ENCODE measurements at places on chromosomes 1 and 21.

GRCh38 chr1:231214918-231215680 lies 25.9 kb upstream of the GNPAT start:
- DNase-seq = no peak

- DNase-seq = no peak
Measured at GRCh38 chr1:56795870-56796269, 23.3 kb downstream of the FYB2 start.

DNA sequence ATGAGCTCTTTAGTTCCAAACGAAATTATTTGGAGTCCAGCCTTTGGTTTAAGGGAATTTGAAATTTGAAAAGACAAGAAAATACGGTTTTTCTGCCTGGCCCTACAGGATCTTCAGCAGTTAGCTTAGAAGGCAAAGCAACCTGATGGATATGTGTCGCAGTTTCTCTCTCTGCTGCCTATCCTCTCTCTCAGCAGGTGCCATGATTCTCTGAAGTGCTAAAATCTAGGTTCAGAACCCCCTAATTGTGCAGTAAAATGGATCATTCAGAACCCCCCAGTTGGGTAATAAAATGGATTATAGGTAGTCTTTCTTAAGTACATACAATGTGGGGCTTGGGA lies 446 bp upstream of the DEPDC1 start:
- DNase-seq = no peak

- DNase-seq = peak; percentile 28
Measured at GRCh38 chr1:193479187-193479586, 292.8 kb upstream of the B3GALT2 start.

- DNase-seq = no peak
Measured at GRCh38 chr1:111369177-111369576, 58.4 kb downstream of the OVGP1 start.

GRCh38 chr1:22651941-22652856 lies 837 bp upstream of the C1QB start:
- DNase-seq = no peak

GRCh38 chr1:162056043-162056442 lies 13.4 kb upstream of the NOS1AP start:
- no peak for DNase-seq

- no peak for DNase-seq
Measured at GRCh38 chr1:90561911-90562310, 155.2 kb downstream of the BARHL2 start.

DNA sequence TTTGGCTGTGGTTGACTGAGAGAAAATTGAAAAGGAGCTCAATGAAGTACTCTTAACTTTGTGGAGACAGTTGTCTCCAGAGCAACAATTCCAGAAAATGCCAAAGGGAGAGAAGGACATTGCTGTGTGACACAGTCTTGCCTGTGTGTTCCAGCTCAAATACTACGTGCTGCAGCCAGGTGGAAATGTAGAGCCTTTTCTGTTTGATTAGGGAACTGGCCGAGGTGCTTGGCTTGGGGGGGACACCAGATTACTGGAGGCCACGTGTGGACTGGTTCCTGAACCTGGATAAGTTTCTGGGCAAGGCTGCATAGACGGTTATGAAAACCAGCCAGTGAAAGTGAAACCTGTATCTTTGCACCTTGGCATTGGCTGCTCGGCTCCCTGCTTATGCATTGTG lies 217.9 kb downstream of the CTH start:
- DNase-seq = no peak

DNA sequence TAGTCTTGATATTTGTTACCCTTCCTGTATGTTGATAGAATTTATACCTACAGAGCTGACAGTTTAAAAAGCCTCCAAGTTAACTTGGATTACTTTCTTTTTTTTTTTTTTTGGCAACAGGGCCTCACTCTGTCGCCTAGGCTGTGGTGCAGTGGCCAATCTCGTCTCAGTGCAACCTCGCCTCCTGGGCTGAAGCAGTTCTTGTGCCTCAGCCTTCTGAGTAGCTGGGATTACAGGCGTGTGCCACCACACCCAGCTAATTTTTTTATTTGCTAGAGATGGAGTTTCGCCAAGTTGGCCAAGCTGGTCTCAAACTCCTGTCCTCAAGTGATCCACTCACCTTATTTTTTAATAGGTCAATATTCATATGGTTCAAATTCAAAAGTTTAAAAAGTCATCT lies 32.7 kb downstream of the WDTC1 start:
- DNase-seq = no peak

All from stimulated activated CD8-positive, alpha-beta memory T cell treated with anti-CD3 and anti-CD28 coated beads, Interleukin-4, amount 100 ng/mL, for 4 hours (primary cell).